Tibial artery (tissue), 4 donors: ENCODE measurements at places on chromosomes 1 and 21.

- no peak for DNase-seq
Observed at GRCh38 chr1:33424610-33425009, 6.3 kb downstream of the PHC2 start.

DNA sequence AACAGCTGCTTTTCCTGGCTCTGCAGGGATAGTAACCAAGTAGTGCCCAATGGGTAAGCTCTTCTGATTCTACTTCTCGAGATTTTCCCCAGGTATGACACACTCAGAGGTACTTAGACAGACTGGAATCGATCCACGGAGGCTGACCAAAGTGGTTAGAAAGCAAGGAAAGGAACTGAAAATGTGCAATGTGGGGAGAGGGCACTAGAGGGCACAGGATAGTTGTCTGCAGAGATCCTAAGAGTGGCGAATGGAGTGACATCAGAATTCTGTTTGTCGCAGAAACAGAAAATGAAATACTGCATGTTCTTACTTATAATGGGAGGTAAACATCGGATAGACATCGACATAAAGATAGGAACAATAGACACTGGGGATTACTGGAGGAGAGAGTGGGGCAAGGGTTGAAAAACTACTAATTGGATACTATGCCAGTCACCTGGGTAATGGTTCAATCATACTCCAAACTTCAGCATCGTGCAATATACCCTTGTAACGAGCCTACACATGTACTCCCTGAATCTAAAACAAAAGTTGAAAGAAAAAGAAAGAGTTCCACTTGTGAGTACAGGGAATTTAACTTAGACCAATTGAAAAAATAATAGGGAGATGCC is 23.3 kb downstream of the CYP2J2 start:
- DNase-seq: no peak

DNA sequence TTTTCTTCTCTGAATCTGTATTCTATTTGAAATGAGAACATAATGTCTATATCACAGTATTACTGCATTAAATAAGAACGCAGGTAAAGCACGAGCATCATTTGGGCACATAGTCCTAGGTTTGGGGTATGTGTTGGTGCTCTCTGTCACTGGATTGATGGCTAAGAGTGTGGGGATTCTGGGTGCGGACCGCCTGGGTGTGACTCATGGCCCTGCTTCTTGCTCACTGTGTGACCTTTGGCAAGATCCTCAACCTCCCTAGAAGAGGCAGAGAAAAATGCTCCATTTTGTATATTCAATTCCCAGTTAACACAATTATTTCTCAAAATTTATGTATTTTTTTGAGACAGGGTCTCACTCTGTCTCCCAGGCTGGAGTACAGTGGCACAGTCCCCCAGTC is 99.7 kb downstream of the LAMC2 start:
- no peak for DNase-seq

DNA sequence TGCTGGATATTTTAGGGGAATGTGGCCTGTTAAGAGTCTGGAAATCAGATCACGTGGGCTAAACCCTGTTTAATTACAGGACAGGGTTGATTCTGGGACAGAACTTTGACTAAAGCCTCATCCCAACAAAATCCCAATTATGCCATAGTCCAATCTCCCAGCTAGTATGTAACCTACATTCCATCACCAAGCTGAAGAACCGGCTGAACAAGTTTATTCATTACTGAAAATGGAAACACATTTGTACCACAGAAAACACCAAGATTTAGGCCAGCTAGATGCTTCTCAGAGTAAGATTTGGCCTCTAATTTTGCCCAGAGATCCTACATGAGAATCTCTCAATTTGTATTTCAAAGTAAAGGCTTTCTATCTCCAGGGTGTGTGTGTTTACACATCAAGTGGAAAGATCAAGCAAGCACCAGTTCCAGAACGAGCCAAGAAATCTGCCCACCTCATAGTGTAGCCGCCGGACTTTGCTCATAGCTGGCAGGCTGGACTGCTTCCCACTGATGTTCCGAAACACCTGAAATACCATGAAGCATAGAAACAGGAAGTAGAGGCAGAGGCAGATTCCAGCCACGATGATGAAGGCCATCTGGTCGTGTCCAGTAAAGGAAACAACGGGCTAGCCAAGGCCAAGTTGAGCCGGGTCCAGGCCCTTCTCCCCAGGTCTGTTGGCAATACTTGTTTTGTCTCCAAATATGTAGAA is 86.8 kb downstream of the WLS start:
- no peak for DNase-seq

DNA sequence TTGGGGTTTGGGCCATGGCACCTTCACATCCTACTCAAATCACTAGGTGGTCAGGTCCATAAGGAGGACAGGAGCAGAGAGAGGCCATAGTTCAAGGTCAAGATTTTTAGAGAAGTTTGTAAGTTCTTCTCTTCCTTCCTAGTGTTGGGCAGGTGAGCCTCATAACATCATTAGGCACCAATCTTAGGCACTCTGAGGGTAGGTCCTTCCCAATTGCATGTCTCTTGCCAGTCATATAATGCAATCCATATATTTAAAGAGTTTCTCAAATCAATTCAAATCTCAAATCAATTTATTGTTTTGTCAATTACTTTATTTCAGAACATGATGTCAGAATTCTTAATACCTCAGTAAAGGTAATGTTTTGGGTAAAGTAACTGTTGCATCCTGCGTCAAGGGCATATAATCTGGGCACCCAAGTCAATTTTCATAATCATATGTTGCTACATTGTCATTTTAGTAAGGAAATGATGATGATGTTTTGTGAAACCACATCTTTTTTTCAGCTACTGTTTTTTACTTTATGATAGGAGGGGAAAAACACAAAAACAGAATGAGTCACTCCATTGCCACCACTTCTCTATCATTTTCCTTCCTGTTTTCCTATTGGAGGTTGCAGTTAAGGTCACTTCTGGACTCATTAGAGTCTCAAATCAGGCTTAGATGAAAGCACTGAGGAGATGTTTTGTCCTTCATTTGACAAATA is 122.7 kb downstream of the UCHL5 start:
- DNase-seq: no peak

DNA sequence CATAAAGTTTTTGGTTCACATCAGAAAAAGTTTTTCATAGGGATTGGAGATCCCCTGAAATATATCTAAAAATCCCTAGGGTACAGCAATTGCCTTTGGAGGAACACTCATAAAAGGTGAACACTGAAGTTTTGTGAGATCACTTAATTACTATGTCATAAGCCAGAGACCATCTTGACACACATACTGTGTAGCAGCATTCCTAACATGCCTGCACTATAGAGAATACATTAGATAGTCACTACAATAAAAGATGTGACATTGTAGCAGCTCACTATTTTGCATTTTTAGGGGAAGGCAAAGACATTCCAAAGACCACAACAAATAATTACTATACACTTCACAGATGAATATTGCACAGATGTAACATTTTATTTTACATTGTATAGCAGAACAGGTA is 779.9 kb downstream of the KCNT2 start:
- DNase-seq: no peak

DNA sequence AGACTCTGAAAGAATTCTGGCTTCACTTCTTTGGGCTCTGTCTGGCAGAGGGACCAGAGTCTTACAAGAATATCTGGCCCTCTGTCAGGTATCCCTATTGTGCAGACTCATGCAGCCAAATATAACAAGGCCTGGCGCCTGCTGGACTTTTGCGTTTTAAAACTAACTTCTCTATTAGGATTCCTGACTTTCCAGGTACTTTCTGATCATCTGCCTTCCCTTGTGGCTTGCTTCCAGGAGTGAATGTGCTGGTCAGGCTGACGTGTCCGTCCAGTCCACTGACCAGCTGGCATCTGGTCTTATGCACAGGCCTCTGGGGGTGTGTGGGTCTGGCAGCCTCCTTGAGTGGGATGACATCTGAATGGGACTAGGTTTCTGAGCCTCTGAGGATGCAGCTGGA is 8.6 kb upstream of the RAB29 start:
- peak; percentile 75 for DNase-seq

DNA sequence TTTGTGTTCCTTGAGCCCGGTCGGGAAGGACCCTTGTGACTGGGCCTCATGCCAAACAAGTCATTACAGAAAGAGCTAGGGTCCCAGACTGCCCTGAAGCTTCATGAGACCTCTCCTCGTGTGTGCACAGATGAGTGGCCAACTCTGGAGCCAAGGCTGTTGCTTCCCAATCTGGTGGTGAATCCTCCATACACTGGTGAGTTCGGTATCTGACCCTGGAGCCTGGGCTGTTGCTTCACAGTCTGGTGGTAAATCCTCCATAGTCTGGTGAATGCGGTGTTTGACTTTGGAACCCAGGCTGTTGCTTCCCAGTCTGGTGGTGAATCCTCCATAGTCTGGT is 737.8 kb downstream of the MATN1 start:
- DNase-seq: no peak

- DNase-seq: peak; percentile 77
Observed at GRCh38 chr1:91744953-91745639, 140.9 kb downstream of the TGFBR3 start.
